SK-N-SH (cell line): ENCODE measurements at places on chromosomes 7 and 10. TPM values are rescaled to one million over a fixed set of nuclear protein-coding genes. Genes with fewer than 3 reads are reported as not detected.

- no peak for DNase-seq
- no peaks in the 10 kb centered on the region for H3K4me1 ChIP-seq
- H3K36me3 ChIP-seq: no peaks in the 10 kb centered on the region; the same call in 1 of the 2 replicates
- H3K4me3 ChIP-seq: no peak overlapping the region
Measured at GRCh38 chr7:1939434-1940401, 269.6 kb downstream of the ELFN1 start.

- no peak for DNase-seq
- H3K36me3 ChIP-seq: peaks cover 6% of the 10 kb centered on the region
- no peak overlapping the region for H3K4me3 ChIP-seq
- H3K27ac ChIP-seq: peak overlapping the region; percentile 68
Measured at GRCh38 chr10:58217612-58218011, 50.1 kb downstream of the IPMK start.

DNA sequence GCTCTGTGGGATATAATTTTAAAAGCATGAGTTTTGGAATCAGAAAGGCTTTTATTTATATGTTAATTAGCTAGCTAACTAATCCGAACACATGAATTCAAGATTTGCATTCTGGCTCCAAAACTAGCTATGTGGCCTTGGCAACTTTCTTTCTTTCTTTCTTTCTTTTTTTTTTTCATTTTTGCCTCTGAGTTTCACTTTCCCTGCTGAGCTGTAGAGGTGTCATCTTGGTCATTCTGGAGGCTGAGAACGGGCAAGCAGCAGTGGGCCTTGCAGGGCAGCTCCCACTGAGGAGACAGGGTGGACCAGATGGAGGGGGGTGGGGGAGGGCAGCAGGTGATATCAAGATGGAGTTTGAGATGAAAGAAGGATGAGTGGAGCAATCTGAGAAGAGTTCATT, 24.8 kb upstream of the SFMBT2 start:
- no peak overlapping the region for H3K27ac ChIP-seq
- no peaks in the 10 kb centered on the region for H3K4me1 ChIP-seq
- DNase-seq: no peak
- no peak overlapping the region for H3K4me3 ChIP-seq
- H3K36me3 ChIP-seq: no peaks in the 10 kb centered on the region

GRCh38 chr10:97659589-97659988, 19.1 kb downstream of the PI4K2A start:
- no peaks in the 10 kb centered on the region for H3K27me3 ChIP-seq
- H3K27ac ChIP-seq: peak overlapping the region; percentile 81
- H3K4me1 ChIP-seq: no peaks in the 10 kb centered on the region
- peaks cover 60% of the 10 kb centered on the region for H3K36me3 ChIP-seq
- H3K4me3 ChIP-seq: no peak overlapping the region

DNA sequence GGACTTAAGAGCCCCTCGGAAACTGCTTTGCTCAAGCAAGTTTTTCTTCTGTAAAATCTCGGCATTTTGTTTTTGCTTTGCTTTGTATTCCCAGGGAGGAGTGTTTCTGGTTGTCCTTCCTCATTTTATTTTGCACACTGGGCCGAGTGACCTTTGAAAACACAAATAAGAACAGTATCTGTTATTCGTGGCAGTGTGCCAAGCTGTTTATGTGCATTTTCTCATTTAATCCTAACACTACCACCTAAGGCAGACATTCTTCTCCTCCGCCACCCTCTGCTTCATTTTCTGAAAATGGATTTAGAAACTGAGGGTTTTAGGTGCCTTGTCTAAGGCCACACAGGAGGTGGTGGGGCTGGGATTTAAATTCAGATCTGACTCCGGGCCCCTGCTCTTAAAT, 218.5 kb downstream of the TCF7L2 start:
- H3K36me3 ChIP-seq: peaks cover 7% of the 10 kb centered on the region
- DNase-seq: no peak
- H3K27ac ChIP-seq: no peak overlapping the region
- H3K4me1 ChIP-seq: peaks cover 23% of the 10 kb centered on the region

Gene FAM13C
- 7.0 and 7.6 TPM in 2 replicates for polyA plus RNA-seq

Gene A1CF
- polyA plus RNA-seq: not detected in 2 replicates

Gene TFR2
- polyA plus RNA-seq: 0.30 and 0.32 TPM in 2 replicates

Gene CDHR3
- polyA plus RNA-seq: 7.5 and 9.7 TPM in 2 replicates
